ENCODE measurements at places on chromosomes 4 and X. TPM values are rescaled to one million over a fixed set of nuclear protein-coding genes. Genes with fewer than 3 reads are reported as not detected.

DNA sequence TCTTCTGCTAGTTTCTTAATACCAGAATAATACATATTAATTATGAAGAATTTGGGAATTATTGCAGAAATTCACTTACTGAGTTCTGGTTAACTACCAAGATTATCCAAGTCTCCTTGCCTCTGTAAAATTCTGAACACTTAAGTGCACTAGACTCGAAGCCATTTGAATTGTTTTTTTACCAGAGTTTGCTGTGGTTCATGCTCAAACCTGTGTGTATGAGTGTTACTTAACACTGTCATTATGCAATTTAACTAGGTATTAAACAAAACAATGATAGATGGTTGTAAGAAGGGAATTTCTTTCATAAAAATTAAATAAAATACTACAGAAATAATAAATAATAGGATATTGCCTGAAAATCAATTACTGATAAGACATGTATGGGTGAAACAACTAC is 145.6 kb upstream of the FAT4 start:
- no peak for DNase-seq

- DNase-seq, result no peak
Observed at GRCh38 chr4:26104056-26104685, 190.2 kb downstream of the SMIM20 start.

GRCh38 chrX:135740681-135741149 is 27.3 kb downstream of the CT45A1 start:
- DNase-seq, result no peak

GRCh38 chr4:4455210-4455865 is 68.4 kb downstream of the NSG1 start:
- DNase-seq, result no peak

GRCh38 chrX:31969714-31970113 is 897.9 kb upstream of the FTHL17 start:
- no peak for DNase-seq

- DNase-seq, result no peak
Observed at GRCh38 chr4:149741186-149741831, 74.3 kb downstream of the IQCM start.

GRCh38 chr4:48380583-48381167 is 39.3 kb downstream of the SLAIN2 start:
- DNase-seq, result no peak

DNA sequence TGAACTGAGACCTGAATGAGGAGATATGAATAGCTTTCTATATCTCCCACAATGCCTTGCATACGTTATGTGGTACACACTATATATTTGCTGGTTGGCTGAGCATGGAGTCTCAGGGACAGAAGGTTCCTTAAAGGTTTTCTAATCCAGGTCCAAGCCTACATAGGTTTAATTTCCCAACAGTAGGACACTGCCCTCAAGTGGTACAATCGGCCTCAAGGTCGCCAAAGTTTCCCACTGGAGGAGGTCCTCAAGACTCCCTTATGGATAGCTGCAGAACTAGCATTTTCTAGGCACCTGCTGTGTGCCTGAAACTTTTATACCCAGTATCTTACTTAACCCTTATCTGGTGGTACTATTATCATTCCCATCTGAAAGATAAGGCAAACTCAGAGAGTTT is 21.0 kb upstream of the EFNB1 start:
- DNase-seq, result no peak

GAGE12H gene
- not detected for total RNA-seq

VEGFC gene
- total RNA-seq, result 13.7 TPM

SULT1E1 gene
- 6.0 TPM for total RNA-seq

VCX3A gene
- total RNA-seq, result not detected

All from ureter (tissue), 1 donor.